ENCODE measurements at places on chromosomes 6 and 20. TPM values are rescaled to one million over a fixed set of nuclear protein-coding genes. Genes with fewer than 3 reads are reported as not detected.

Gene PI3
- total RNA-seq: not detected

Gene BPIFB4
- total RNA-seq: not detected

Gene DEFB132
- not detected for total RNA-seq

Gene TTBK1
- total RNA-seq: 1.2 TPM

Gene PDSS2
- 14.3 TPM for total RNA-seq

GRCh38 chr6:32609731-32610640 is 20.3 kb upstream of the HLA-DRB1 start:
- DNase-seq: peak; percentile 48
- H3K36me3 ChIP-seq: no peaks in the 10 kb centered on the region
- no peak overlapping the region for H3K27ac ChIP-seq
- no peaks in the 10 kb centered on the region for H3K4me1 ChIP-seq
- no peak overlapping the region for H3K4me3 ChIP-seq

GRCh38 chr20:25257756-25258475 is 10.0 kb downstream of the PYGB start:
- no peak overlapping the region for H3K4me3 ChIP-seq
- no peak overlapping the region for H3K27ac ChIP-seq
- no peaks in the 10 kb centered on the region for H3K27me3 ChIP-seq
- peaks cover 21% of the 10 kb centered on the region for H3K36me3 ChIP-seq
- no peak for DNase-seq

- H3K36me3 ChIP-seq: no peaks in the 10 kb centered on the region
- H3K4me3 ChIP-seq: no peak overlapping the region
- H3K27me3 ChIP-seq: no peaks in the 10 kb centered on the region
These were observed 544.0 kb upstream of the HS3ST5 start for GRCh38 chr6:114886670-114887436.

DNA sequence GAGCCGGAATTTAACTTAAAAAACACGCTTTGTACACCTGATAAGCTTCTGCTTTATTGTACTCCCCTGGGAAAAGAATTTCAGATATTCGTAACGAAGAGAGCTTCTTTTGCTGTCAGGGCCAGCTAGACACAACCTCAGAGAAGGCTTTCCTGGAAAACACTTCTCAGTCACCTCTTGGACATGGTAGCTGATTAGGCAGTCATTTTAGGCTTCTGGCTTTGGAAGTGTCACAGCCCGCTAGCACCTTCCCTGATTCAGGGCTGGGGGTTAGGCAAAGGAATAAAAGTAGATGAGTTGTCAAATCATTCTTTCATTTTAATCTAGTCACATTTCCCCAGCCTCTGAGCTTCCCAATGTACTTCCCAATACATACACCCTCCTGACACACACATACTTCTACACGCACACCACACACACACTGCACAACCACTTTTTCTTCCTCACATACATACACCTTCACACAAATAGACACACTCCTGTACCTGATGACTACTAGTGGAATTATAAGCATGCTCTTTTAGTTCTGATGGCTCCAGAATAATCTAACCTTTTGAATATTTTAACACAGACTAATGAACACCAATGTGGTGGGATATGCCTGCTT is 34.9 kb upstream of the TINAG start:
- no peaks in the 10 kb centered on the region for H3K27me3 ChIP-seq
- H3K4me1 ChIP-seq: no peaks in the 10 kb centered on the region
- no peak overlapping the region for H3K4me3 ChIP-seq
- no peaks in the 10 kb centered on the region for H3K36me3 ChIP-seq

- no peak overlapping the region for H3K4me3 ChIP-seq
- no peaks in the 10 kb centered on the region for H3K36me3 ChIP-seq
- H3K27me3 ChIP-seq: no peaks in the 10 kb centered on the region
- no peaks in the 10 kb centered on the region for H3K4me1 ChIP-seq
- no peak for DNase-seq
These were observed 86.6 kb downstream of the TRDN start for GRCh38 chr6:123550052-123550617.

- DNase-seq: peak; percentile 89
- peaks cover 4% of the 10 kb centered on the region for H3K36me3 ChIP-seq
- H3K4me3 ChIP-seq: peak within 1 kb of the TSS; percentile 95
- H3K4me1 ChIP-seq: peaks cover 75% of the 10 kb centered on the region
- H3K27ac ChIP-seq: peak within 1 kb of the TSS; percentile 97
These were observed at the start of gene TAF8 for GRCh38 chr6:42050297-42051267. Gene TAF8, plus strand, starts transcription at chr6:42050524. Its CDS starts 18 bp downstream, at chr6:42050542.

DNA sequence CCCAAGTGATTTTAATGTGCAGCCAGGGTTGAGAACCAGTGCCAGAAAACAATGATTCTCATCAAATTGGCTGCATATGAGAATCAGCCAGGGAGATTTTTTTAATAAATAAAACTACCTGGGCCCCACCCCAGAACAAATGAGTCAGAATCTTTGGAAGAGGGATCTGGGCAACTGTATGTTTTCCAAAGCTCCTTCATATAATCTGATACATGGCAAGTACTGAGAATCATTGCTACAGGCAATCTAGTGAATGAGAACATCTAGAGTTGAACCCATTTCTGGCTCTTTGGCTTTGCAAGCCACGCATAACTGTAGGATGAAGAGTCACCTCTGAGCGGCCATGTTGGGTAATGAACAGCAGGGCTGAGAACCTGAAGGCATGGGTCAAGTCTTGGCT is 26.1 kb upstream of the DSP start:
- H3K4me3 ChIP-seq: no peak overlapping the region
- H3K27me3 ChIP-seq: peaks cover 13% of the 10 kb centered on the region
- H3K27ac ChIP-seq: no peak overlapping the region
- H3K36me3 ChIP-seq: no peaks in the 10 kb centered on the region

DNA sequence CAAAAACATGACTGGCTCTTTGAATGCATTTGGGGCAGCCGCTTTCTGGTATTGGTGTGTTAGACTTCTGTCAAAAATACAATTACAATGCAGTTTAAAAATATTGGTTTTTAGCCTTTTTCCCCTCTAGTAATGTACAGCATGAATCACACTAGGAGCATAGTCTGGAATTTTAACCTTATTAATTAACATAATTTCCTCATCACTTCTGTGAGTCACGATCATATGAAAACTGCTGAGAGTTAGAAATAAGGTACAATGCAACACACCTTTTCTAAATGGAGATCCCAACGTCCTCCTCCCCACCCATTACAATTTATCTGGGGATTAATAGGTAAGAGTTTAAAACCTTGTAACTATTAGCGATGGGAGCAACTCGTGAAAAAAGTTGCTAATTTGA is 297.1 kb upstream of the RIMS1 start:
- H3K36me3 ChIP-seq: no peaks in the 10 kb centered on the region
- H3K4me1 ChIP-seq: no peaks in the 10 kb centered on the region
- DNase-seq: no peak
